K562 (cell line): ENCODE measurements at places on chromosomes 2 and 18. TPM values are rescaled to one million over a fixed set of nuclear protein-coding genes. Genes with fewer than 3 reads are reported as not detected.

DNA sequence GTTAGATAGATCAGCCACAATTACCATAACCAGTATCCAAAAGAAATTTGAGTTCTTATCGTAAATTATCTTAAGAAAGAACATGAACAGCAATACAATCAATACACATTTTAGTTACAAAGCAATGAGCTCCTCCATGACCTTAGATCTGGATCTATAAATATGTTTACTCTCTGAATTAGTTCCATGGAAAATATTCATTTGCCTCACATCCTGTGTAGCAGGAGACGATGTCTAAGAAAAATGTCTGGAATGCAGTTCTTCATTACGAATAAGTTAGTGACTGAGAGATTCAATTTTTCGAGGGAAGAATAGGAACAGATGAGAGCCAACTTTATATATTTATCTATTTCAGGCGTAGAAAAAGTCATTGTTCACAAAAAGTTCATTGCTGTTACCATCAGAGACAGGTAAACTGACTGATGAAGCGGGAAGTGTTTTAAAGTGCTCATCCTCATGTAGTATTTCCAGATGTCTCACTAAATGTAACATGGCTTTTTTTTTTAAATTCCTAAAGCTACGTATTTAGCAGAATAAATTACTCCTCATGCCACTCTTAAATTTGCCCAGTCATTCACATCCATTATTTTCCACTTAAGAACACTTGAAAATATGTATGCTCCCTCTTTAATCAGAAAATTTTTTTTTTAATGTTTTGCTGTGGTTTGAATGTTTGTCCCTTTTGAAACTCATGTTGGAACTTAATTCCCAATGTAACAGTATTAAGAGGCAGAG lies 106.5 kb upstream of the SCN1A start:
- no peaks in the 10 kb centered on the region for H3K27me3 ChIP-seq
- H3K27ac ChIP-seq: no peak overlapping the region
- H3K4me1 ChIP-seq: no peaks in the 10 kb centered on the region
- no peak overlapping the region for H3K4me3 ChIP-seq
- H3K36me3 ChIP-seq: no peaks in the 10 kb centered on the region

DNA sequence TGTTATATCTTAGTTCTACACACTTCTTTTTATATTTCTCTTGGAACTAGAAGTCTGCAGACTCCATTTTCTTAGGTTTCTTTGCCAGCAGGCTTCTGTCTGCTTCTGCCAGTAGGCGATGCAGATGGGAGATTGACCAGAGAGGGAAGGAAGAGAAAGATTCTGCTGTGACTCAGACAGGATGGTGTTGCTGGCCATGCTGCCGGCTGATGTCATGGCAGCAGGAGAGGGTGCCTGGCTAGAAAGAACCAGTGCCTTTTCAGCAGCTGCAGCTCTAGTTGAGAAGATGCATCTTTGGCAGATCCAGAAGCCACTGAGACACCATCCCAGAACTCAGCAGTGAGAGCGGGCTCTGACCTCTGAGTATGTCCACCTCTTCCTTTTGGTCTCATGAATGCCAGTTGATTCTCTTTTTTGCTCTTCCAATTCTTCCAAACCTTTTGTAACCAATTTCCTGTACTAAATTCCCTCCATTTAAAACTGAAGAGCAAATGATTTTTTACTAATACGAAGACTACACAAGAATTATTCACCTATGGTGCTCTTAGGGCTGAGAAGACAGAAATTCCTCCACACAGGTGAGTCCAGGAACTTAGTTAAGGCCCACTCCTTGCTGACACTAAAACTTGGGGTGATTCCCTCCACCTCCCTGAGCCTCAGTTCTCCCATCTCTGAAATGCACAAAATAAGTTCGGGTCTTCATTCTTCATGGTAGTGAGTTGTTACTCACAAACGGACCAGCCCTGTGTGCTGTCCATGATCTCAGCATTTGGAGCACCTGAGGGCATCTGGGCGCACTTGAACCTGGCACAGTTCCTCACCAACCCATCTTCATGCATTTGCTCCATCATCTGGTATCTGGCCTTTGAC lies 200.7 kb downstream of the MYCN start:
- no peak overlapping the region for H3K27ac ChIP-seq
- no peaks in the 10 kb centered on the region for H3K36me3 ChIP-seq
- DNase-seq: no peak
- H3K27me3 ChIP-seq: no peaks in the 10 kb centered on the region
- H3K4me3 ChIP-seq: no peak overlapping the region

DNA sequence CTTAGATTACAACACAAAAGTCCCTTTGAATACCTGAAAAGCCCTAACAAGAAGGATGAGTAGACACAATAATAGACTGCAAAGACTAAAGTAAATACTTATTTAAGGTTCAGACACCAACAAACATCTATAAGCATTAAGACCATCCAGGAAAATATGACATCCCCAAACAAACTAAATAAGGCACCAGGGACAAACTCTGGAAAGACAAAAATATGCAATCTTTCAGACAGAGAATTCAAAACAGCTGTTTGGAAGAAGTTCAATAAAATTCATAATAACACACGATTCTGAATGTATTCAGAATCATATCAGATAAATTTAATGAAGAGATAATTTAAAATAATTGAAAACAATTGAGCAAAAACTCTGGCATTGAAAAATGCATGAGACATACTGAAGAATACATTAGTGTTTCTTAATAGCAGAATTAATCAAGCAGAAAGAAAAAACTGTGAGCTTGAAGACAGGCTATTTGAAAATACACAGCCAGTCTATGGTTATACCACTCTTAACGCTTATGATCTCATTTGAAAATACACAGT lies 1388.8 kb downstream of the DSC3 start:
- H3K27ac ChIP-seq: no peak overlapping the region
- DNase-seq: no peak
- H3K4me1 ChIP-seq: no peaks in the 10 kb centered on the region
- H3K27me3 ChIP-seq: no peaks in the 10 kb centered on the region
- H3K36me3 ChIP-seq: no peaks in the 10 kb centered on the region

- no peak overlapping the region for H3K27ac ChIP-seq
- no peaks in the 10 kb centered on the region for H3K36me3 ChIP-seq
- DNase-seq: no peak
- no peaks in the 10 kb centered on the region; the same call in 1 of the 2 replicates for H3K4me1 ChIP-seq
- no peak overlapping the region for H3K4me3 ChIP-seq
- peaks cover 43% of the 10 kb centered on the region for H3K27me3 ChIP-seq
Measured at GRCh38 chr2:148812306-148812705, 62.7 kb upstream of the KIF5C start.

The SIGLEC15 gene
- not detected in 2 replicates for polyA plus RNA-seq

The RSAD2 gene
- polyA plus RNA-seq: 0.11 and 0.19 TPM in 2 replicates

The ZBTB7C gene
- polyA plus RNA-seq: not detected in 2 replicates

The DSG4 gene
- not detected in 2 replicates for polyA plus RNA-seq

The CLEC4F gene
- not detected in 2 replicates for polyA plus RNA-seq
